Body of pancreas (tissue), 4 donors: ENCODE measurements at places on chromosomes 1 and 21. TPM values are rescaled to one million over a fixed set of nuclear protein-coding genes. Genes with fewer than 3 reads are reported as not detected.

GRCh38 chr1:55836086-55836485 lies 620.9 kb upstream of the USP24 start:
- no peak overlapping the region for H3K4me3 ChIP-seq
- DNase-seq: no peak
- H3K4me1 ChIP-seq: peaks cover 7% of the 10 kb centered on the region
- no peaks in the 10 kb centered on the region for H3K27me3 ChIP-seq
- no peaks in the 10 kb centered on the region for H3K36me3 ChIP-seq
- H3K27ac ChIP-seq: no peak overlapping the region

DNA sequence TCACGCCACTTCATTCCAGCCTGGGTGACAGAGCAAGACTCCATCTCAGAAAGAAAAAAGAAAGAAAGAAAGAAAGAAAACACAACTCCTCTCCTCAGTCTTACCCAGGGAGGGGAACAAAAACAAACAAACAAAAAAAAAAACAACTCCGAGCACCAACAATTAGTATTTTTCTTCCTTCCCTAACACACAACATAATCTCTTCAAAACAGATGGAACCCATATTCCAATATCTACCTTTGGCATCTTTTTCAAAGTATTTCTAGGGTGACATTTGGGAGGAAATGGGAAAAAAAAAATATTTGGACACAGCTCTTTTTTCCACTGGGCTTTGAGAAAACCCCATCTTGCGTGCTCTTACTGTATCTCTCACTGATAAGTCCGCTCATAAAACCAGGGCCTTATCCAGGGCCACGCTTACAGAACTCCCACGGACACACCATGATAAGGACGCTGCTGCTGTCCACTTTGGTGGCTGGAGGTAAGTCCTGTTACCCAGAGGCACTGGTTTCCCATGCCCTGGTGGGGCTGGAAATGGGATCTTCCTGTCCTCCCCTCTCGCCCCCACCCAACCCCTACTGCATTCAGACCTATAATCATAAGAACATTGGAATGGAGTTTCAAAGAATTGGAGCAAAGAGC lies at the start of gene CELA2A:
TSS of gene CELA2A (plus strand) at position 420 of the 642 bp plus-strand sequence. CDS start at position 442, 22 bp downstream.
- H3K36me3 ChIP-seq: no peaks in the 10 kb centered on the region
- no peaks in the 10 kb centered on the region for H3K27me3 ChIP-seq
- no peak within 1 kb of the TSS for H3K4me3 ChIP-seq
- peak within 1 kb of the TSS; percentile 87 for H3K27ac ChIP-seq
- DNase-seq: no peak

APCS gene
- 0.99 TPM for total RNA-seq

DNA sequence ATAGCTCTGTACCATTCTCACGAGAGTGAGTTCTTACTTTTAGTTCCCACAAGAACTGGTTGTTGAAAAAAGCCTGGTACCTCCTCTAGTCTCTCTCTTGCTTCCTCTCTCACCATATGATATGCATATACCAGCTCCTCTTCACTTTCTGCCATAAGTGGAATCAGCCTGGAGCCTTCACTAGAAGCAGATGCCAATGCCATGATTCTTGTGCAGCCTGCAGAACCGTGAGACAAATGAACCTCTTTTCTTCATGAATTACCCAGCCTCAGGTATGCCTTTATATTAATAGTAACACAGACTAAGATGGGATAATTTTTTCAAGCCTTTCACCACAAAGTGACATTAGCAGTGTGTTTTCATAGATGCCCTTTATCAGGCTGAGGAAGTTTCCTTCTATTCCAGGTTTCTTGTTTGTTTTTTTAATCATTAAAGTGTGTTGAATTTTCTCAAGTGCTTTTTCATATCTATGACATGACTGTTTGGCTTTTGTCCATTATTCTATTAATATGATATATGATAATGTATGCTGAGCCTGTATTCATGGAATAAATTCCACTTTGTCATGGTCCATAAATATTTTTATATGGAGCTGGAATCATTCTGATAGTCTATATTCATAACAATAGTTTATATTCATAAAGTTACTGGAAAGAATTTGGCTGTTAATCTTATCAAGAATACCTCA lies 40.7 kb upstream of the C1orf185 start:
- H3K4me1 ChIP-seq: no peaks in the 10 kb centered on the region
- no peak overlapping the region for H3K27ac ChIP-seq
- no peak overlapping the region for H3K4me3 ChIP-seq
- H3K36me3 ChIP-seq: no peaks in the 10 kb centered on the region

DNA sequence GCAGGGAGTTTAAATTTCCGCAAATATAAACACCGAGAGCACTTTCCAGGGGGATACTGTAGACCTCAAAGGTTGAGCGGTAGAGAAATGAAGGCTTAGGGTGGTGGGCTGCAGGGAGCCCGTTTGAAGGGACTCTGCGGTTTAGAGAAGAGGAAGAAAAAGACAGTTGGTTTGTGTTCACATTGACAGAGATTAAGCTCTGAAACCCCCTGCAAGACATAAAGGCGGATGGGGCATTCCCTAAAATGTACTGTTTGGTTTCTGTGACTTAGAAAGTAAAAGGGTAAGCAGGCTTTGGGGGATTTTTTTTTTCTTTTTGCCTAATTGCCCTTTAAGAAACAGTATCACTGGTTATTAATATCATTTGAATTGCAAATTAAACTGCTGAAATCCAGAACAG lies 1.3 kb downstream of the KAZN start:
- H3K4me1 ChIP-seq: peaks cover 30% of the 10 kb centered on the region
- H3K36me3 ChIP-seq: no peaks in the 10 kb centered on the region
- H3K4me3 ChIP-seq: no peak overlapping the region

TMEM125 gene
- 51.1 TPM for total RNA-seq

DNA sequence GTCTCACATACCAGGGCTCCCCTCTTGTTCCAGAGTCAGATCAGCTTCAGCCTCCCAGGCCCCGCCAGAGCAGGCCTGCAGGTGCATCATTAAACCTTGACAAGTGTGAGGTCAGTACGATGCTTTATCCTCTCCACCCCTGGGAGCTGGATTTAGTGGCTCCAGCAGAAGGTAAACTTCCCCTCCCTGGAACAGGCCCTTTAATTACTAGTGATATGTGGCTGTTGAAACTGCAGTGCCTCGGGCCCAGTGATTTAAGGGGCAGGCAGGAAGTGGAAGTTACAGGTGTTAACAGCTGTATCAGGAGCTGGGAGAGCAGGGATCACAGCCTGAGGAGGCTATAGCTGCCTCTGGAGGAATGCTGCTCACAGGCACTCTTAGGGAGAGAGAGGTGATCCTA lies 132.4 kb upstream of the KLHDC7A start:
- no peaks in the 10 kb centered on the region for H3K36me3 ChIP-seq
- H3K4me3 ChIP-seq: no peak overlapping the region

BRINP2 gene
- total RNA-seq: not detected

LCE3E gene
- total RNA-seq: not detected

GRCh38 chr1:215568299-215568692 lies 1.2 kb downstream of the KCTD3 start:
- peak overlapping the region; percentile 45 for H3K4me3 ChIP-seq
- H3K4me1 ChIP-seq: peaks cover 42% of the 10 kb centered on the region
- H3K36me3 ChIP-seq: no peaks in the 10 kb centered on the region
- H3K27ac ChIP-seq: peak overlapping the region; percentile 81
- peak; percentile 31 for DNase-seq

GSTM3 gene
- total RNA-seq: 73.8 TPM

CFHR1 gene
- not detected for total RNA-seq

- no peaks in the 10 kb centered on the region for H3K36me3 ChIP-seq
- peak; percentile 92 for DNase-seq
- H3K27ac ChIP-seq: no peak overlapping the region
- no peaks in the 10 kb centered on the region for H3K27me3 ChIP-seq
These were observed 6.5 kb upstream of the PADI2 start for GRCh38 chr1:17125756-17126237.

- DNase-seq: peak; percentile 79
- H3K27me3 ChIP-seq: no peaks in the 10 kb centered on the region
These were observed 13.4 kb upstream of the NOS1AP start for GRCh38 chr1:162056043-162056442.

DNA sequence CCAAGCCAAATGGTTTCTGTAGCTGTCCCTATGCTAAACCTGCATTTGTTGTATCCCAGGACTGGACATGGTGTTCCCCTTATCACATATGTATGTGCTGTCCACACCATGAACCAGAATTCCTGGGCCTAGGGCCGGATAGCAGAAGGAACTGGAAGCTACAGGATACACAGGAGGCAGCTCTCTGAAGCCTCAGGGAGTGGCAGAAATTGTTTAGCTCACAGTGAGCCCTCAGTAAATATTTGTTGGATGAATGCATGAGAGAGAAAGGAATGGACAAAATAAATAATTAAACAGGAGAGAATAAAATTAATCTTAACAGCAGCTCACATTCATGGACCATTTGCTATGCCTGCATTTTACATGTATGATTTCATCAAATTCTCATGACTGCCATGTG lies 2.1 kb downstream of the NIPAL3 start:
- no peak overlapping the region for H3K27ac ChIP-seq
- H3K36me3 ChIP-seq: no peaks in the 10 kb centered on the region
- peaks cover 54% of the 10 kb centered on the region for H3K4me1 ChIP-seq
- no peaks in the 10 kb centered on the region for H3K27me3 ChIP-seq

SH2D2A gene
- 0.99 TPM for total RNA-seq

GRCh38 chr1:2977886-2978611 lies 43.2 kb upstream of the ACTRT2 start:
- H3K27me3 ChIP-seq: no peaks in the 10 kb centered on the region
- H3K4me1 ChIP-seq: peaks cover 52% of the 10 kb centered on the region
- H3K27ac ChIP-seq: no peak overlapping the region
- no peak for DNase-seq

MROH7 gene
- total RNA-seq: 2.6 TPM

VAV3 gene
- 21.4 TPM for total RNA-seq

CCDC30 gene
- 2.3 TPM for total RNA-seq

DNA sequence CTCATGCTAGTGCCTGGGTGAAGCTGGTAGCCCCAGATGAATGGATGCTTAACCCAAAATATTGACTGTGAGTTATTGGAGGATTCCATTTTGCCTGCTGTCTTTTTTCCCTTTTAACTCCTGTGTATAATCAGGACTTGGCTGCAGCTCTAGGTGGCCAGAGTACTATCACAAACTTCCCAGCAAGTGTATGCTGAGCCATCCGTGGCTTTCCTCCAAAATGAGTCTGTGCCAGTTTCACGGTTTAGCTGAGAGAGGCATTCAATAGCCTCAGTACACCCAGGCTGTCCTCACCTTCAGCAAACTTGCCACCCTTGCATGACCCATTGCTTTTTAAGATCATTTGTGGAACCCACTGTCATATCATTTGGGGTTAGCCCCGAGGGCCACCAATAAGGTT lies 5.3 kb upstream of the DPT start:
- H3K4me1 ChIP-seq: no peaks in the 10 kb centered on the region
- no peak for DNase-seq
- no peaks in the 10 kb centered on the region for H3K36me3 ChIP-seq
- no peak overlapping the region for H3K4me3 ChIP-seq
- no peak overlapping the region for H3K27ac ChIP-seq

GRCh38 chr1:114167226-114167625 lies 13.6 kb upstream of the SYT6 start:
- no peak for DNase-seq
- no peaks in the 10 kb centered on the region for H3K27me3 ChIP-seq
- H3K4me1 ChIP-seq: no peaks in the 10 kb centered on the region
- H3K27ac ChIP-seq: no peak overlapping the region
- H3K4me3 ChIP-seq: no peak overlapping the region
- no peaks in the 10 kb centered on the region for H3K36me3 ChIP-seq

GRCh38 chr1:154616659-154617345 lies 8.8 kb upstream of the ADAR start:
- H3K4me1 ChIP-seq: no peaks in the 10 kb centered on the region
- H3K27me3 ChIP-seq: no peaks in the 10 kb centered on the region
- H3K36me3 ChIP-seq: no peaks in the 10 kb centered on the region
- no peak overlapping the region for H3K4me3 ChIP-seq

- H3K4me3 ChIP-seq: no peak overlapping the region
- H3K27ac ChIP-seq: no peak overlapping the region
- no peaks in the 10 kb centered on the region for H3K36me3 ChIP-seq
- DNase-seq: no peak
These were observed 355.7 kb upstream of the TMPRSS15 start for GRCh38 chr21:18759267-18759666.

DCST2 gene
- total RNA-seq: 1.8 TPM

DNA sequence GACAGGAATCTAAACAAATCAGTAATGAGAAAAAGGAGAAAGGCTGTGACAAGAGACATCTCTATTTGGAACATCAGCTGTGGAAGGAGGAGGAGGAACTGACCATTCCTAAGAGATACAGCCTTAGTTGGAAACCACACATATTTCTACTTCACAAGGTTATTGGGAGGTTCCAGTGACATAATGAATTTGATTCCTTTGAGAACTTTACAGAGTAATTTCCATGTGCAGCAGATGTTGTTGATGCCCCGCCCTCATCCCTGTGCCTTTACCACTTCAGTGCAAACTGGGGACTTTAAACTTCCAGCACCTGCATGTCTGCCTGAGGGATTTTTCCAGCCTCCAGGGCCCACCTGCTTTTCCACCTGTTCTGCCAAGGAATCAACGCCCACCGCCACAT lies 9.3 kb upstream of the ST6GALNAC5 start:
- DNase-seq: no peak
- H3K4me3 ChIP-seq: no peak overlapping the region
- no peaks in the 10 kb centered on the region for H3K27me3 ChIP-seq
- no peaks in the 10 kb centered on the region for H3K36me3 ChIP-seq

DNA sequence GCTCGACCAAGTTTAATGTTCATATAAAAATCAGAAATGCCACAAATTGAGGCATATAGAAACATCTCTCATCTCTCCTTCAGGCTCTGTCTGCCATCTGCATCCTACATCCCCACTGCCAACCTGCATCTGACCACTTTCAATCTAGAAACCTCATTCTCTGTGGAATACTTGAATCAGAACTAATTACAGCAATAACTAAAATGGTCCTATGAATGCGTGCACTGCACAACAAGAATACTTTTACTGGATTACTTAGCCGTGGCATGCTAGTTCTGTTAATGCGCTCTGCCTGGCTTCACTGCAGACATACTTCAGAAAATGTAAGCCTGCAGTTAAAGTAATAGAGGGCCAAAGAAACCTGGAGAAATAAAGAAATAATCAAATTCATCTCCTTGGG lies 89.8 kb upstream of the NR5A2 start:
- H3K27ac ChIP-seq: no peak overlapping the region
- H3K4me3 ChIP-seq: no peak overlapping the region
- H3K27me3 ChIP-seq: no peaks in the 10 kb centered on the region
- no peaks in the 10 kb centered on the region for H3K4me1 ChIP-seq
- DNase-seq: no peak

DNA sequence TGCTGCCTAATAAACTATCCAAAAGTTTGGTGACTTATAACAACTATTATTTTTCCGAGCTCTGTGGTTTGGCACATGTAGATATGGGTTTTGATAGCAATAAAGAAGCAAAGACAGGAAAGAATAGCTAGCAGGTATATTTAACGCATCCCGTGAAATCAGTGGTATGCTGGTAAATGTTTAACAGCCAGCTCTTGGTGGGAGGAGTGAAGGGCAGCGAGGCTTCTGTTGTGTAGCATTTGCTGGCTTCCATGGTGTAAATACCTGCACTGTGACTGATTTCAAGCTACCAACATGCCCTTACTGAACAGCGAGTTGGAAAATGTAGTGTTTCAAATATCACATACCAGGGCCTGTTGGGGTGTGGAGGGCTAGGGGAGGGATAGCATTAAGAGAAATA lies 291.0 kb downstream of the PRDM2 start:
- no peaks in the 10 kb centered on the region for H3K36me3 ChIP-seq
- no peaks in the 10 kb centered on the region for H3K27me3 ChIP-seq
- no peak overlapping the region for H3K27ac ChIP-seq
- no peak for DNase-seq
- H3K4me3 ChIP-seq: no peak overlapping the region

GRCh38 chr1:226983247-226983991 lies 43.3 kb downstream of the COQ8A start:
- H3K27me3 ChIP-seq: no peaks in the 10 kb centered on the region
- peaks cover 22% of the 10 kb centered on the region for H3K36me3 ChIP-seq
- no peak overlapping the region for H3K27ac ChIP-seq
- no peak overlapping the region for H3K4me3 ChIP-seq
- H3K4me1 ChIP-seq: peaks cover 31% of the 10 kb centered on the region

RAP1GAP gene
- 46.5 TPM for total RNA-seq
